Heart right ventricle (tissue), 16 donors: ENCODE measurements at places on chromosomes 5 and 9. TPM values are rescaled to one million over a fixed set of nuclear protein-coding genes. Genes with fewer than 3 reads are reported as not detected.

GRCh38 chr5:73321757-73322436 lies 126.7 kb downstream of the FOXD1 start:
- no peak for DNase-seq

The NRARP gene
- 14.1 TPM for total RNA-seq

DNA sequence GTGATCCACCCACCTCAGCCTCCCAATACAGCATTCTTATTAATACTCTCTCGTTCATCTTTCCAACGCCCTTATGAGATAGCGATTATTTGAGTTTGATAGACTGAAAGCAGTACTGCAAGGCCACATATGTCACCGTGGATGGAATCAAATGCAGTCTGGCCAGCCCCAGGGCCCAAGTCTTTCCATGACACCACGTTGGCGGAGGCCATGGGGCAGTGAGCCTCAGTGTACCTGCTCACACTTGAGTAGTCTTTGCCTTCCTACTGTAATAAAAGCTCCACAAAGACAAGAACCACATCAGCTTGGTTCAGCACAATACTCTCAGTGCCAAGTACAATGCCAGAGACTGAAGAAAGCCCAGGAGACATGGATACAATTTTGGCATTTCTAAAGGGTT lies 88.5 kb downstream of the TTLL11 start:
- no peak for DNase-seq

The MELK gene
- 0.16 TPM for total RNA-seq

The TRIM7 gene
- total RNA-seq: 4.8 TPM

DNA sequence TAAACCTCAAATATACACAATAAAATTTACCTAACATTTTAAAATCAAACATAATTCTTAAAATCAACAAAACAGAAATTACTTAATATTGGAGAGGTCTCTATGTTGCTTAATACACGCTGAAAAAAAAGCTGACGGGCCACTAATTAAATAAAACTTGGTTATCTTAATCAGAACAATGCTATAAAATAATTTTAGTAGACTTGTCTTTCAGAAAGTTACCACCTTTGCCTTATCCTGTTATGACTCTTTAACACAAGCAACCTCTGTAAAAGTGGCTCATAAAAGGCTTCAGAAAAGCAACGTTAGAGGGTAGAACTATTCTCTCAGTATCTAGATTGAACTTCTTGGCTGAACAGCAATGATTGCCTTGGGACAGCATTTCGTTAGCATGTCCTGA lies 251.0 kb upstream of the RIOK2 start:
- DNase-seq: no peak
